DMS 273 treated with DMSO at 0.1 percent for 48 hours (cell line): ENCODE measurements at places on chromosomes 16 and 17.

GRCh38 chr17:66716236-66717026 lies 118.5 kb upstream of the CACNG5 start:
- no peak for DNase-seq

GRCh38 chr17:40487371-40488020 lies 13.9 kb downstream of the TNS4 start:
- no peak for DNase-seq

GRCh38 chr17:78366109-78366848 lies 6.4 kb upstream of the SOCS3 start:
- DNase-seq = no peak

DNA sequence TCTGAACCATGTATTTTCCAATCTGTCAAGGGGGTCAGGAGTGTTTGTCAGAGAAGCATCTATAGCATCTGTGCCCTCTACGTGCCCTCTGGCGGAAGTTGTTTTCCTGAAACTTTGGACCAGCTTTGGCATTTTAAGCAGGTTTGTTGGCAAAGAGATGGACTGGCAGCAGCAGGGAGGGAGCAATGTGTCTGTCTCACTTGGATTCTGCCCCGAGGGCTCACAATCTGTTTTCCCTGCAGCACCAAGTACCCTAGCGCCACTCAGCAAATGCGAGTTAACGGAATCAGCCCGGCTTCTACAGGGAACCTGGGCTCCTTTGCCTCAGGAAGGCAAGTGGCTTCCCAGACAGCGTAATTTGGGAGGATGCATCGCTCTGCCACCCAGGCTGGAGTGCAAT lies 17.4 kb downstream of the DUSP14 start:
- DNase-seq = peak; percentile 55

- DNase-seq = no peak
Measured at GRCh38 chr17:2237950-2238349, 65.6 kb downstream of the SMG6 start.

- no peak for DNase-seq
Measured at GRCh38 chr16:11049396-11050059, 105.2 kb downstream of the CLEC16A start.

- no peak for DNase-seq
Measured at GRCh38 chr16:49183911-49184310, 97.7 kb downstream of the CBLN1 start.

- peak; percentile 37 for DNase-seq
Measured at GRCh38 chr17:58172369-58173071, 5.7 kb downstream of the OR4D2 start.

DNA sequence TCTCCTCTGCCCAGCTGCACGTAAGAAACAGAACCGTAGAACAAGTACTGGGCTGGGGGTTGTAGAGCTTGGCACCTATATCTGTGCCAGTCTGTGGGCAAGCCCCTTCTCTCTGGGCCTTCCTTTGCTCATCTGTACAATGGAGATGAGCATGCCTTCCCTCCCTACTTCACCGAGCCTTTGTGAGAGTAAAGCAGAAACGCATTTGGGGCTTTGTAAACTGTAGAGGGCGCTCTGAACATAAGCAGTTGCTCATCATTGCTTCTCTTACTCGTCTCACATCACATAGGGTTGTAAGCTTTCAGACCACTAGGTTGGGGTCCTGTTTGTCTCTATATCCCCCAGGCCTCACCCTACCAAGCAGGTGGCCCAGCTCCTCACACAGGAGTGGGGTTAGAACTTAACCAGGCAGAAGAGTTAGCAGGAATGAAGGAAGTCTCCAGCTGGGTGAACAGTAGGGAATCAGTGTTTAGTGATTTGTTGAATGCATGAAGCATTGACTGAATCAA lies 15.1 kb downstream of the SAMD14 start:
- peak; percentile 52 for DNase-seq

DNA sequence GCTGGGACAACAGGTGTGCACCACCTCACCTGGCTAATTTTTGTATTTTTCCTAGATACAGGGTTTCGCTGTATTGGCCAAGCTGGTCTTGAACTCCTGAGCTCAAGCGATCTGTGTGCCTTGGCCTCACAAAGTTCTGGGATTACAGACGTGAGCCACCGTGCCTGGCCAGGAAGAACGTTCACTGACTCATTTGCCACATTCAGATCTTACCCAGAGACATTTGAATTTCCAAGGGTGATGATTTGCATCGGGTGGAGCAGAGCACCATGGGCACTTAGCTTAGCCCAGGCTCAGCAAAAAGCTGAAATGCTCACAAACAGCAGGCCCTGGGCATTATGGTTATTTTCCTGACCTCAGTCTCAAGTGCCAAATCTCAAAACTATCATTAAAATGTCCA lies 14.5 kb upstream of the ADORA2B start:
- DNase-seq = no peak

- no peak for DNase-seq
Measured at GRCh38 chr16:52629296-52629695, 82.4 kb upstream of the TOX3 start.

DNA sequence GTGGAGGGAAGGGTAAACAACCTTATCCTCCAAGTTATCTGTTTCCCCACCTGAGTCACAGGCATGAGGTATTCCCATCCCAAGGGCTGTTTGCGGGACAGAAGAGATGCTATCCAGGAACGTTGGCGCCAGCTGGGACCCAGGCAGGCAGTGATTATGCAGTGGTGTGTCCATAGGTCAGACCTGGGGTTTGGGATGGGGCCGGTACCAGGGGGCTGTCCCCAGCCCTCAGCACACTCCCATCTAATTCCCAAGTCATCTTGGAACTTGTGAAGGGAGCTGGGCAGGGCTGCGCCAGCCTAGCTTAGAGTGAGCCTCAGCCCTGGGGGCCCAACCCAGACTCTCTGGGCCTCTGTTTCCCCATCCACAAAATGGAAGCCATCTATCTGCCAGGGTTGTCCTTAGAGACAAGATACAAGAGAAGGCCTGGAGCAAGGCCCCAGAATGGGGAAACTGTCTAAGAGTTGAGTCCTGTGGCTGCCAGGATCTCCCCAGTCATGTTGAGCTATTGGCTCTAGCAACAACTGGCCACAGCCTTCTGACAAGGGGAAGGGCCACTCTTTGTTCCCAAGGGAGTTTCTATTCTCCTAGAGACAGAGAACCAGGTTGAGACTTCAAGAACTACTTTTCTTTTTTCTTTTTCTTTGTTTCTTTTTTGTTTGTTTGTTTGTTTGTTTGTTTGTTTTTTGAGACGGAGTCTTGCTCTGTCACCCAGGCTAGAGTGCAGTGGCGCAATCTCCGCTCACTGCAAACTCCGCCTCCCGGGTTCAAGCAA lies 9.8 kb upstream of the JUP start:
- DNase-seq = no peak

GRCh38 chr17:8785547-8786413 lies 13.4 kb downstream of the MFSD6L start:
- no peak for DNase-seq

- DNase-seq = peak; percentile 92
Measured at GRCh38 chr17:74080656-74081582, 122.6 kb upstream of the RPL38 start.

DNA sequence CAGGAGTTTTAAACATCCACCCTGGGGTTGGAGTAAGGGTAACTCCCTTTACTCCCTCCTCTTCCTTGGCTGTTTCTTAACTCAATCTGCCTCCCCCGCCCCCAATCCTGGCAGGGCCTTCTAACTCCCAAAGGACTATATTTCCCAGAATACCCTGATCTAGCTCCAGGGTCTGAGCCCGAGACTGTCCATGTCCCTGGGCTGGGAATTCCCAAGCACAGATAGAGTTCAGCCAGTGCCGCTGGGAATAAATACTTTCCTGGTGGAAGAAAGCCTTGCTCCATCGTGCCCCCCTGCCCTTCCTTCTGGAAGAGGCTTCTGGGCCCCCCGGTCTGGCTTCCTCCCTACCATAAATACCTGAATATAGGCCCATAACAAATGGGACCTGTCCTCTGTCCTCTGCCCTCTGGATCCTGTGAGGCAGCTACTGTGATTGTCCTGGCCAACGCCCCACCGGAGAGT lies 10.2 kb downstream of the BAHCC1 start:
- DNase-seq = no peak

DNA sequence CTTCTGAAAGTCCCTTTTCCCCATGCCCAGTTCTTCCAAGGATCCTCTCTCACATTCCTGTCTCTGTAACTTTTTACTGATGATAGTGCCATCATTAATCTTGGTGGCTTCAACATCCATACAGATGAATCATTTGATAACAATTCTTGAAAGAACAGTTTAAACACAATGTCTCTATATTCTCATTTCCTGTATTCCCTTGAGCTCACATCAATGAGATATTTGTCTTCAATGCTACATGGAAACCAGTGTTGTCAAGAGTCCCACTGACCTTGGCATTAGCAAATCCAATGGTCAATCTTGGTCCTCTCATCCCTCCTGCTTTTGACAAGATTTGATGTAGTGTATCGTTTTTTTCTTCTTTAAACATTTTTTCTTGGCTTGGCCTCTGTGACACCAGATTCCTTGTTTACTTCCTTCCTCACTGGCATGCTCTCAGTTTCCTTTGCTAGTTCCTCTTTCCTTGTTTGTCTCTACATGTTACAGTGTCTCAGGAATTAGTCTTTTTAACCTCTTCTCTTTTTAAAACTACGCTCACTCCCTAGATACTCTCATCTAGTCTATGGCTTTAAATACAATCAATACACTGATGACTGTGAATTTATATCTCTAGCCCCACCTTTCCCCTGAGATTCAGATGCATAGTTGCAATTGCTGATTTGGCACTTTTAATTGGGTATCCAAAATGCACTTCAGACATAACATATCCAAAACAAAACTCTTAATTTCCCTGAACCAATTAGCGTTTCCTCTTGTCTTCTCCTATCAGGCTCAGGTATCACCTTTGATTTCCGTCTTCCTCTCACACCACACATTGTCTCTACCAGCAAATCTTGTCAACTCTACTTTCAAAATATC lies 134.0 kb downstream of the MYO1D start:
- no peak for DNase-seq

- no peak for DNase-seq
Measured at GRCh38 chr16:73457851-73458250, 409.9 kb upstream of the ZFHX3 start.
